ENCODE measurements at places on chromosomes 11 and 22. TPM values are rescaled to one million over a fixed set of nuclear protein-coding genes. Genes with fewer than 3 reads are reported as not detected.

The SLC25A22 gene
- total RNA-seq: 36.7 TPM

The CCT8L2 gene
- total RNA-seq: not detected

The ANGPTL5 gene
- not detected for total RNA-seq

The BSX gene
- not detected for total RNA-seq

The APOA1 gene
- total RNA-seq: 4.4 TPM

The MYOD1 gene
- not detected for total RNA-seq

The JAML gene
- total RNA-seq: 0.37 TPM

The NTM gene
- 11.5 TPM for total RNA-seq

The RNF214 gene
- 45.0 TPM for total RNA-seq

The EXPH5 gene
- 9.2 TPM for total RNA-seq

The C1QTNF5 gene
- total RNA-seq: 2.2 TPM

The OR52B6 gene
- not detected for total RNA-seq

The CATSPERZ gene
- 2.0 TPM for total RNA-seq

The MOGAT2 gene
- 0.11 TPM for total RNA-seq

The RFPL2 gene
- 0.48 TPM for total RNA-seq

The RASL10A gene
- 1.6 TPM for total RNA-seq

The TMEM191C gene
- total RNA-seq: 4.8 TPM

The BCO2 gene
- total RNA-seq: 1.0 TPM

The PARVG gene
- total RNA-seq: 0.94 TPM

The UCP2 gene
- 64.2 TPM for total RNA-seq

The ACR gene
- total RNA-seq: 0.55 TPM

The SPON1 gene
- 4.1 TPM for total RNA-seq

The OR2AG1 gene
- not detected for total RNA-seq

The KDM4D gene
- 2.4 TPM for total RNA-seq

The DBX1 gene
- total RNA-seq: 0.14 TPM

The YPEL1 gene
- total RNA-seq: 7.7 TPM

The CDPF1 gene
- total RNA-seq: 11.3 TPM

The TRIM49D1 gene
- not detected for total RNA-seq

The HIRA gene
- 44.2 TPM for total RNA-seq

The CRYBB2 gene
- not detected for total RNA-seq

The OTOG gene
- total RNA-seq: 3.5 TPM

The XPNPEP3 gene
- total RNA-seq: 28.2 TPM

The TMA7B gene
- not detected for total RNA-seq

The IRAG1 gene
- 3.9 TPM for total RNA-seq

The RIMBP3C gene
- total RNA-seq: not detected

The ANKK1 gene
- total RNA-seq: 0.15 TPM

The JHY gene
- total RNA-seq: 1.4 TPM

The NAALAD2 gene
- 3.7 TPM for total RNA-seq

The DRICH1 gene
- total RNA-seq: 0.26 TPM

The TMPRSS4 gene
- total RNA-seq: 1.4 TPM

The KCNQ1 gene
- 4.3 TPM for total RNA-seq

The FAM111B gene
- 25.5 TPM for total RNA-seq

The AQP11 gene
- total RNA-seq: 1.2 TPM

The CWF19L2 gene
- total RNA-seq: 15.9 TPM

The UCP3 gene
- 0.55 TPM for total RNA-seq

The KRTAP5-1 gene
- total RNA-seq: not detected

The MAPK11 gene
- total RNA-seq: 2.3 TPM

The SMIM35 gene
- not detected for total RNA-seq

The SMC1B gene
- total RNA-seq: 0.11 TPM

The C11orf86 gene
- 0.44 TPM for total RNA-seq

The LMF2 gene
- 38.1 TPM for total RNA-seq

The NXPE1 gene
- total RNA-seq: not detected

The MUC6 gene
- total RNA-seq: 0.07 TPM
